ENCODE measurements at places on chromosomes 4 and X.

DNA sequence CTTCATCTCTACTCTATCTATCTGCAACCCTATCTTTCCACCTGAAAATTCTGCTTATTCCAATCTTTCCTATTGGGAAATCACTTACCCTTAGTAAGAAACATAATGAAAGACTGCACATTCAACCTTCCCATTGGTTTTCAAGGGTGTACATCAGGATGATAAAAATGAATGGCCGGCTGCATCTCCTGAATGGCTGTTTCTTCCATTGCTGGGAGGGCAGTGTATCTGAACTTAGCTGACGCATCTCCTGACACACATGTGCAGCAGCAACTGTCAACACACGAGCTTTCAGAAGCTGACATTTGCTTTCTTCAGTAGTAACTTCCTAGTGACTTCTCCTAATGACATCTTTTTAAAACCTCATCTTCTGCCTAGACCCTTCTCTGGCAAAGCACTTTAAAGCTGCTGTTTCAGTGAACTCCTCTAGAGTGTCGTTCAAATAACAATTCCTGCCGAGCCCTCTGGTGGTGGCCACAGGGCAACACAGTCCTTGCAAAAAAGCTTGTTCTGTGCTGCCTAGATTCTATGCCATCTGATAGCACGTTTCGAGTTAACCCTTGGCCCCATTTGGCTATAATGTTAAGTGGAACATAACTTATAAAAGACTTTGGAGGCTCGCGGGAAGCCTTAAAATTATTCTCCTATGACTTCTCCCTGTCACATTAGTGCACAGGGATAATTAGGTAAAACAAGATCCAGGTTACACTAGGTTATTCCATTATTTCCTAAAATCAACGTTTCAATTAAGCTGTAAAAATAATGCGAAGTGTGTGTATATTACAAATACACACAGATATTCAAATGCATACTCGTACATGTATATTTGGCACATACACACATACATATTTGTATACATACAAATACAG lies 2340.7 kb downstream of the PCDH7 start:
- peak; percentile 74 for DNase-seq

- DNase-seq: no peak
These were observed 106.4 kb upstream of the FTHL17 start for GRCh38 chrX:31178064-31178768.

DNA sequence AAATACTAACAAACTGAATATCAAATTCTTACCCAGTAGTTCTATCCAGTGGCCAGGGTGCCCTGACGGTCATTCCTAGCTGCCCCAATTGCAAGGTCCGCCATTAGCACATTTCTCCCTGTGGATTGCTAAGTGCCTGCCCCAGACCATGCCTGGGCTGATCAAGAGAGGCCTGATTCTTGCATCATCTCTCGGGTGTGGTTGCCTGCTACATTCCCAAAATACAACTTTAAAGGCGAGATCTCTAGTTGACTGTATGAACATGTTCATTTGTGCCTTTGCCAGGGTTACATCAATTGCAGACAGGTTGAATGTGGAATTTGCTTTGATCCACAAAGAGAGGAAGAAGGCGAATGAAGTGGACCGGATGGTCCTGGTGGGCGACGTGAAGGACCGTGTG lies 28.0 kb downstream of the PRPS2 start:
- no peak for DNase-seq

DNA sequence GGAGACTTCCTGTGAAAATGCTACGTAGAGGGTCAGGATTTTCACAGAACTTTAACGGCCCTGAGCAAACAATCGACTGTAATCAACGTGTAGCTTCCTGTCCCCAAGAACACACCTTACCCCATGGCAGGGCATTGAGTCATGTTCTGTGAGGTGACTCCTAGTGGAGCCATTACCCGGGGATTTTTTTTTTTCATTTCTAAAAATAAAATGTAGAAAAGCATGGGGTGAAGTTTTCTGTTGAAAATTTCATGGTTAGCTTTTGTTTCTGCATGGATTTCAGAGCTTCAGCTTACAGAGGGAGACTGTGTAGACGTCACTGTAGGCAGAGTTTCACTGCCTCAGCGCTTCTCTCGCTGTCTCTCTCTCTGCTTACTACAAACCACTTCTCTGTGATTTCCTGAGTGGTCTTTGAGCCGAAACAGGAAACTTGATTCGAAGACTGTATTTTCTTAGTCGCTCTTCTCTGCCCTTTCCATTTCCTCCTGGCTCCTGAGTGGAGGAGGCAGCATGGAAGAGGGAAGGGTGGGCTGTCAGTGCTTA lies 111.7 kb downstream of the NFKB1 start:
- no peak for DNase-seq
